ENCODE measurements at places on chromosomes 4 and X.
A peak's percentile ranks its signal among the peaks of the same experiment; 100 is the strongest.

- peak; percentile 63 for DNase-seq
These were observed 47.3 kb upstream of the SCML1 start for GRCh38 chrX:17689971-17690409.

DNA sequence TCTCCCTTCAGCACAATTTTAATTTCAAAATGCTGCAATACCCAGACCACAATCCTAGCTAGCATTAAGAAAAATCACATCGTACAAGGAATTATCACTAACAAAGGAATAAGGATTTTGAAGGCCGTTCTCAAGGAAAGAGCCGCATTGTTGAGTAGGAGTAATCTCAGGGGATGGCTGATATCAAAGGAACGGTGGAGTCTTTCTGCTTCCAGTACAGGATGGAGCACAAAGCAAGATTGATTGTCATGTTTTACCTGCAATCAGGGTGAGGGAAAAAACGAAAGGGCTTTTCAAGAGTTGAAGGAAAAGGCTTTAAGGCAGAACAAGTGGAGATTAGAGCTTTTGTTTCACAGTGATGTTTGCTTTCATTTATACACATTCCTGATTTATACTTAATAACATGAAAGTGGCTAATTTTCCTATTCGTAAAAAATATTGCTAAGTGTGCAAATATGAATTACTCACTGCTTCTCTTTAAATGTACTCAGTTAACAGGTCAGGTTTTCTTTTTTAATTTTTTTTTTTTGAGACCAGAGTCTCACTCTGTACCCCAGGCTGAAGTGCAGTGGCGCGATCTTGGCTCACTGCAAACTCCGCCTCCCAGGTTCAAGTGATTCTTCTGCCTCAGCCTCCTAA is 207.0 kb downstream of the TRIML1 start:
- no peak for DNase-seq

DNA sequence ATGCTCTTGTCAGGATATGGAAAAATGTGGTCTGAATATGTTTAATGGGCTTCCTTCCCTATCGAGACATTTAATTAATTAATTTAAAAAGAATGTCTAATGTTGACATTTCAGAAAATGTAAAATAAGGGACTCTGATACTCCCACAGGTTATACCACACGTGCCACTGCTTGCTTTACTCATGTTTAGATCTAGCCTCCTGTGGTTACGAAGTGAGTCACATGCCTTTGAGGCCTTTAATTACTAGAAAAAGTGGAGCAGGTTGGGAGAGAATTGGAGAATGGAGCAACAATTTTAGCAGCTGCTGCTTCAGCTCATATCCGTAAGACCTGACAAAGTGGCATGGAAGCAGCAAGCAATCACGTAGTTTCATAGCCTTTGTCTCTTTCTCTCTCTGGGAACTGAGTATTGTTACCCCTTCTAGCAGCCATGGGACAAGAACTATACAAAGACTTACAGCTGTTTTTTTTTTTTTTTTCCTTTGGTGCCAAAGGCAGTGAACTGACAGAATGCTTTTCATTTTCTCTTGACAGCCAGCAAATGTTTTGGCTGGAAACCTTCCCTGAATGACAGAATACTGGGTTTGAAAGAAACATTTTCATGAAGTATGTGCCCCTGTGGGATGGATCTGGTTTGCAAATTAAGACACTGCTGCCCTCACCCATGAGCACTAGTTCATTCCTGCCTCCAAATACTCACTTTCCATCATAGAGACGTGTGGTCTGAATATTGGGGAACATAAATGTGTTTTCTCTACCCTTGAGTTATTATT is 355.1 kb upstream of the PABPC5 start:
- no peak for DNase-seq

DNA sequence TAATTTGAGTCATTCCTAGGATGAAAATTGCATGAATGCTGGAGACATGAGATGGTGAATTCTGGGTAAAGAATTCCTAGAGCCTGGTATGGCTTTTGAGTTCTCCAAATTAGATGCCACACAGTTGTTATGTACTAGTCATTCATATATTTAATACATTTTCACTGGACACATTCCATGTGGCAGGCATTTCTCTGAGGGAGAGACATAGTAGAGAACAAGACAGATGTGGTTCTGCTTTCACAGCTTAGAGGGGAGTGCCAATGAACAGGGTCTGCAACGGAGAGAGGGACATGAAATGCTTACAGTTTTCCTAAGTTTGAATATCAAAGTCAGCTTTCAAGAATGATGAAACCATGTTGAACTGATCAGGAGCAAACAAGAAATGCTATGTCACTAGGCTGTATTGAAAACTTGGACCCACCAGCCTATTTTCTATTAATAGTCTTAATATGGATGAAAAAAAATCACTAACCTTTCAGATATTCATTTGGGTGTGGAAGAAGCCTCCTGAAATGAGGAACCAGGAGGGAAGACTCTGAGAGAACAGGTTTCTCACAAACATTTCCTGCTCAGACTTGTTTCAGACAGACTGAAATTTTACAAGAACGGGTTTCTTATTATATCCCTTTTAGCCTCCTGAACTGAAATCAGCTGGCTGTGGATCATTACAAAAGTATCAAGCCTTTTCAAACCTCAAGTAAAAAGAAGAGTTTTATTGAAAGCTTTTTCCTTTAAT is 276.0 kb upstream of the TET2 start:
- DNase-seq, result no peak

DNA sequence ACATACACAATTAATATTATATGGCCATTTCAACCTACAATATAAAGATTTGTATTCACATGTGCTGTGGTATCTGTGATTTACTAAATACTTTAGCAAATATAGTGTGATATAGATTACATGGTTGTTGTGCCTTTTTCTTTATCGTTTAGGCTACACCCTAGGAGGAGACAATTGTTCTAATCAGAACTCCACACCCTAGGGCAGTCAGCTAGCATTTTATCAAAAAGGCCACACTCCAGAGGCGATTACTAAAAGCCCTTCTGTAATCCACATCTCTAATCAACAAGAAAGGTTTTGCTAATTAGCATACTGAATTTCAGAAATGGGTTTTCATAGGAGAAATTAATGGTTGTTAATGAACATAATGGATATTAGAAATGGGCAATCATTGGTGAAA is 319.5 kb upstream of the NOCT start:
- DNase-seq, result no peak
